Endothelial cell (in vitro differentiated cells): ENCODE measurements at places on chromosomes 1 and 21.
A peak's percentile ranks its signal among the peaks of the same experiment; 100 is the strongest.

GRCh38 chr1:110106013-110106941 is 6.0 kb upstream of the UBL4B start:
- peak; percentile 78 for DNase-seq

DNA sequence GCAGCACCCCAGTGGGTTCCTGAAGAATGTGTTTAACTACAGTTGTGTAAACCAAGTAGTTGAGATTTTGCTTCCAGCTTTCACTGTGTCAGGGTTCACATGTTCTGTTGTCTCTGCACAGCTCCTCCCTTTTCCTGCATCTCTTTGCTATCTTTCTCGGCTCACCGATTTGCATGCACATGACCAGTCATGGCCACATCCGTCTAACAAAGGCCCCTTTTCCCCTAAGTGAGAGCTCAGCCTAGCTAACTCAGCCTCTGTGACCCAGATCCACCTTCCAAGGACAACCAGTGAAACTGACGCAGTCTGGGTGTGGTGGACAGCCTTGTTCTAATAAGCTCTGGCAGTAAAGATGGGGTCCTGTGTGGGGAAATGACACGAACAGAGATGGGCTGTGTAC is 101.1 kb downstream of the ZP4 start:
- no peak for DNase-seq

DNA sequence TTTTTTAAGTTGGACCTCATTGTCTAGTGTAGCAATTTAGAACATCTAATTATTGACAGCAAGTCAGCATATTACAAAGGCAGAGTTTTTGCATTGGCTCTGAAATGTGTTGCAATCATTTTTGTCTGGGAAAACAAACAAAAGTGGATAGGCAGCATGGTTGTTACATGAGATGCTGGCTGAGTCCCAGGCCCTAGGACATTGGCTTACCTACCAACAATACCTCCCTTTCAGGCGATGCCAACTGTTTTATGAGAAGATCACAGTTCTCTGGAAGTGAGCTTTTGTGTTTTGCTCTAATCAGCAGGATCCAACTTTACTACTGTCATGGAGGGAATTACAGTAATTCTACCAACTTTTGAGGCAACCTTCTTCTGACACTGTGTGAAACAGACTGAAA is 71.5 kb upstream of the CXADR start:
- no peak for DNase-seq

GRCh38 chr21:25589887-25590286 is 17.4 kb downstream of the MRPL39 start:
- DNase-seq = no peak

DNA sequence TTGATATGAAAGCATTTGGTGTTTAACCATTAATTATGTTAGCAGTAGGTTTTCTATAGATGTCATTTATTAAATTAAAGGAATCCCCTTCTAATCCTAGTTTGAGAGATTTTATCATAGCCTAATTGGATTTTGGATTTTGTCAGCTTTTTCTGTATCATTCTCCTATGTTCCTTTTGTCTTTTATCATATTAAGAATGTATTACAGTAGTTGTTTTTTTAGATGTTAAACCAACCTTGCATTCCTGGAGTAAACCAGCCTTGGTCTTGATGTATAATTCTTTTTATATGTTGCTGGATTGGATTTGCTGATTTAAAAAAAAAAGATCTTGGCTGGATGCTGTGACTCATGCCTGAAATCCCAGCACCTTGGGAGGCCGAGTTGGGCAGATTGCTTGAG is 5.6 kb downstream of the SETDB1 start:
- no peak for DNase-seq

GRCh38 chr1:57190898-57191297 is 225.1 kb upstream of the C8B start:
- no peak for DNase-seq

- DNase-seq = no peak
Measured at GRCh38 chr21:37447288-37447936, 80.8 kb downstream of the DYRK1A start.

GRCh38 chr1:97919585-97920261 is 1.1 kb downstream of the DPYD start:
- DNase-seq = no peak

GRCh38 chr1:109969146-109969829 is 15.3 kb upstream of the AHCYL1 start:
- DNase-seq = no peak

GRCh38 chr1:34870395-34870794 is 10.8 kb upstream of the SMIM12 start:
- DNase-seq = no peak

GRCh38 chr21:35562876-35563275 is 497.4 kb downstream of the SETD4 start:
- DNase-seq = no peak

- DNase-seq = no peak
Measured at GRCh38 chr1:12203216-12204007, 26.4 kb upstream of the VPS13D start.

- DNase-seq = no peak
Measured at GRCh38 chr1:157515709-157516108, 36.6 kb downstream of the FCRL5 start.

DNA sequence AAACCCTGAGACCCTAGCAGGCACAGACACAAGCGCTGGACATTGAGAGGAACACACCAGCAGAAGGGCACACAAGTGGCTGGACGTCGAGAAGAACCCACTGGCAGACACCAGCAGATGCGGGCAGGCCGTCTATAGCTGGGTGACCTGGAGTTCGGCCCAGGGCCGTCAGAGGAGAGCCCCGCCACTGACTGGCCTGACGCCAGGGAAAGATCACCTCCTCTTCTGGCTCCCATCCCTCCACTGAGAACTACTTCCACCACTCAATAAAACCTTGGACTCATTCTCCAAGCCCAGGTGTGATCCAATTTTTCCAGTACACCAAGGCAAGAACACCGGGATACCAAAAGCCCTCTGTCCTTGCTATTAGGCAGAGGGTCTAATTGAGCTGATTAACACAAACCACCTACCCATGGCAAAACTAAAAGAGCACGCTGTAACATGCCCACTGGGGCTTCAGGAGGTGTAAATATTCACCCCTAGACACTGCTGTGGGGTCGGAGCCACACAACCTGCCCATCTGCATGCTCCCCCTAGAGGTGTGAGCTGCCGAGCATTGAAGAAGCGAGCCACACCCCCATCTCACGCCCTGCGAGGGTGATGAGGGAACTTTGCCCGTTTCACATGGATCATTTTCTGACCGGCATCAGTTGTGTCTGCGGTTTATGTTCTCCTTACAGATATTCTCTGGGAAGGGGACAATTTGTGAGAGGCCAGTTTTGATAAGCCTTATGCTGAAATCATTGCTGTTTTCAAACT is 104.8 kb downstream of the HLX start:
- DNase-seq = no peak

- DNase-seq = no peak
Measured at GRCh38 chr1:113118266-113118665, 45.3 kb downstream of the LRIG2 start.

GRCh38 chr1:108179018-108179417 is 21.1 kb downstream of the SLC25A24 start:
- no peak for DNase-seq

- no peak for DNase-seq
Measured at GRCh38 chr1:5494518-5494917, 497.7 kb downstream of the NPHP4 start.

GRCh38 chr1:161085165-161085564 is 4.2 kb downstream of the NECTIN4 start:
- DNase-seq = no peak

DNA sequence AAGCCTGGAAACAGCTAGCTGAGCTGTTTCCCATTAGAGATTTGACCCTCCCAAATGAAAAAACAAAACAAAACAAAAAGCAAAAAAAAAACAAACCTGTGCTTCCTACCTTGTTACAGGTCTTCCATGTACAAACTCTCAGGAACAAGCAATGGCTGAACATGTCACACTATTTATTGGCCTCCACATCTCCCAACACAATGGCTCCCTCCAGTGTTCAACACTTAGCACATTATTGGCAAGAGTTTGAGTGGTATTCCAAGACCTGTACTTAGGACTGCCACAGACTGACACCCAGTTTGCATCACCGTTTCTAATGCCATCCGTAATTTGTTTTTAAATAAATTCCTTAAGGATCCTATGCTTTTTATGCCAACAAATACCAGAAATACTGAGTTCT is 195.0 kb upstream of the OLFM3 start:
- DNase-seq = peak; percentile 38

DNA sequence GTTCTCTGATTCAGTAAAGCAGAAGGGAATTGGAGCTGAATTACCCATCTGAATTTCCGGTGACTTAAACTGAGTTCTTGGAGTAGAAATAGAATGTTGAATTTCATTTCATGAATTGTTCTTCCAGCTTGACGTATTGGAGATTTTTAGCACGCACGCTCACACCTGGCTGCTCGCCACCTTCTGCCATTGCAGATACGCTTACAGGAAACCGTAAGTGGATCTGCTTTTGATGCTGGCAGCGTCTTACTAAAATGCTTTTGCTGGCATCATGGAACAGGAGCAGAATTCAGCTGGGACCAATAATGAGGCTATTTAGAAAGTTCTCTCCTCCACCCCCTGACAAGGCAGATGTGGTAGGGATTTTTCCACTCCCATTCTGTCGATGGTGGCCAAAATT is 17.7 kb upstream of the ELAVL4 start:
- no peak for DNase-seq

DNA sequence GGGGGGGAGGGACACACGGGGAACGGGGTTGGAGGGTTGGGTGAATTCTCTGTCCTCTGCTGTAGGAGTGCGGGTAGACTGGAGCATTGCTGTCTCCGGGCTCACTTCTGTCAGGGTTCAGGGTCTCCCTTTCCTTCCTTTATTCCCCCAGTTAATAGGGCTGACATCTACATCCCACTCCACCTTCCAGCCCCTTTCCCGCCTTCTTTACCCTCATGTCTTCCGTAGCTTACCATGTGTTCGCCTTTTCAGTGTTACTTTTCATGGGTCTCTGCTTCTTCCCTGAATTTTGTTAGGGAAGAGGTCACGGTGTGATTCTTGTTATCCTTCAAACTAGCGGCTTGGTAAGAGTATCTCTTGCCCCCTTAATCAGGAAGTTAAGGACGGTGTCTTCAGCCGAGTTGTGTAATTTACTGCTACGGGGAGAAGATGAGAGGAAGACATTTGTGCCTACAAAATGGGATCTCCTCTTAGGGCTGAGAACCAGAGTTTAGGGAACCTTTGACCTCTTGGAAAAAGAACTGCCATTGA is 917 bp downstream of the RAP1A start:
- DNase-seq = no peak

- DNase-seq = no peak
Measured at GRCh38 chr1:226491093-226491850, 57.3 kb upstream of the STUM start.

GRCh38 chr1:113178106-113178505 is 105.1 kb downstream of the LRIG2 start:
- no peak for DNase-seq
